Stimulated activated CD8-positive, alpha-beta memory T cell treated with anti-CD3 and anti-CD28 coated beads, Interleukin-12 subunit alpha, Interleukin-12 subunit beta, amount 100 ng/mL, for 1 hour (primary cell): ENCODE measurements at places on chromosomes 4 and X.

DNA sequence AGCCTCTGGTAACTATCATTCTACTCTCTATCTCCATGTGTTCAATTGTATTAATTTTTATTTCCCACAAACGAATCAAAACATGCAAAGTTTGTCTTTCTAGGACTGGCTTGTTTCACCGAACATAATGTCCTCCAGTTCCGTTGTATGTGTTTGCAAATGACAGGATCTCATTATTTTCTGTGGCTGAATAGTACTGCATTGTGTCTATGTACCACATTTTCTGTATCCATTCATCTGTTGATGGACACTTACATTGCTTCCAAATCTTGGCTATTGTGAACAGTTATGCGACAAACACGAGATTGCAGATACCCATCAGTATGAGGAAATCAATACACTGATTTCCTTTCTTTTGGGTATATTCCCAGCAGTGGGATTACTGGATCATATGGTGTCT is 8.4 kb upstream of the LDOC1 start:
- no peak for DNase-seq

DNA sequence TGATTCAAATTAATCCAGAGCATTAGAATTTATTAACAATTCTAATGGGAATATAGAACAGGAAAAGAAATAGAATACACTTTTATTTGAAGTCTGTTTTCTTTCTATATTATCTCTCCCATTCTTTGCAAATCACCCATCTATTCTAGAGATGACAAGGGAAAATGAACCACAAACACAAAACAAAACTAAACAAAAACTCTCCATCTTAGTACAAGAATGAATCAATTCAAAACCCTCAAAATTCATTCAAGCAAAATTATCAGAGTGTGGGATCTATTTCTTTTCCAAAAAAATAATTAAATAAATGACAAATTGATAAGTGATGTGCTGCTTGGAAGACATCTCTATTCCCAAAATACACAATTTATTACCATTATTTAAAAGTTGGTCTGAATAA is 400.1 kb upstream of the NWD2 start:
- no peak for DNase-seq

- DNase-seq, result no peak
These were observed 33.1 kb downstream of the FTHL17 start for GRCh38 chrX:31038575-31039326.

DNA sequence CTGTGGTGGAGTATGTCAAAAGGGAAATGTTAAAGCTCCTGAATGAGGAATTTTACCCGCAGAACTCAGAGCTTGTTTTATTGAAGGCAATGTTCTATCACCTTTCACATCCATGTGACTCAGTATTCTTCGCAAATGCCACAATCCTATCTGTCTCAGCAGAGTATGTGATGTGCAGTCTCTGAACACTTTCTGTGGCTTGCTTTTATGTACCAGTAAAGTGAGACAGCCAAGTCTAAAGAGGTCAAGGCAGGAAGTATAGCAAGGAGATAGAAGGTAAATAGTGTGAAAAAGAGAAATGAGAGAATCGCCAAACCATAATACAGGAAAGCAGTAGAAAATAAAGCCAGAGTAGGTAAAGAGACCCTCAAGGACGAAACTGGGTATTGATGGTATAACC is 515.8 kb downstream of the RAB28 start:
- no peak for DNase-seq

DNA sequence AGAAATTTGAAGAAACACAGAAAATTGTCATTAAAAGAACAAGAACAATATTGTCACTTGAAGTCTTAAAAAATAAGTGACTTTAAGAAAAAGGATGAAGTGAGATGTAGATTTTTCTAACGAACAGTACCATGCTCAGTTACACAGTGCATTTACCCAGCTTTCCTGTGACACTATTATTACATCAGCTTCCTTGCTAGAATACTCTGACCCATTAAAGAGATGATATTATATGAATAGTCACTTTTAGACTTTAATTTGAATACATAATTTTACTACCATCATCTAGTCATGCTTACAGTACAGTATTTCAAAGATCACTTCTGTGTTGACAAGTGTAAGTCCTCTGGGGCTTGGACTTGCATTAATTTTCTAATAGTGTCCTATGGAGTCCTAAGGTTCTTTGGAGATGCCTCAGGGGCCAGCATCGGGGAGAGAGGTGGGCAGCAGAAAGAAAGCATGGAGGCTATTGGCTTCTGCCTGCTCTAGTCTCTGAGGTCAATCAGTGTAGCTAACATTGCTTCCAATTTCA is 10.7 kb downstream of the COL25A1 start:
- no peak for DNase-seq

- DNase-seq, result no peak
These were observed 171.5 kb downstream of the CFAP299 start for GRCh38 chr4:80507077-80507476.

GRCh38 chr4:98674404-98675173 is 16.2 kb upstream of the TSPAN5 start:
- no peak for DNase-seq

DNA sequence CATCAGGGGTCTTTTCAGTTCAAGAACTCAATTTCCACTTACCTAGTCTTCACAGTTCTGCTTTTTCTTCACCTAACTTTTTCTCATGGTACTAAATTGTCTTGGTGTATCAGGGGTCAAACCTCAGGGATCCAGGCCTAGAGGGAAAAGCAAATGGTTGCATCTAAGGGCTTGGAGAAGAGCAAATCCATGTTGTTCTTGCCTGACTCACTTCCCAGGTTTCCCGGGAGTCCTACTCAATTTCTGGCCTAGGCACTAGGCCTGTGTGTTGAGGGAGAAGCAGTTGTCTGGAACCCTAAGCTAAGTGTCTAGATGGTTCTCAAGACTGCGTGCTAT is 191.9 kb upstream of the STK26 start:
- no peak for DNase-seq

DNA sequence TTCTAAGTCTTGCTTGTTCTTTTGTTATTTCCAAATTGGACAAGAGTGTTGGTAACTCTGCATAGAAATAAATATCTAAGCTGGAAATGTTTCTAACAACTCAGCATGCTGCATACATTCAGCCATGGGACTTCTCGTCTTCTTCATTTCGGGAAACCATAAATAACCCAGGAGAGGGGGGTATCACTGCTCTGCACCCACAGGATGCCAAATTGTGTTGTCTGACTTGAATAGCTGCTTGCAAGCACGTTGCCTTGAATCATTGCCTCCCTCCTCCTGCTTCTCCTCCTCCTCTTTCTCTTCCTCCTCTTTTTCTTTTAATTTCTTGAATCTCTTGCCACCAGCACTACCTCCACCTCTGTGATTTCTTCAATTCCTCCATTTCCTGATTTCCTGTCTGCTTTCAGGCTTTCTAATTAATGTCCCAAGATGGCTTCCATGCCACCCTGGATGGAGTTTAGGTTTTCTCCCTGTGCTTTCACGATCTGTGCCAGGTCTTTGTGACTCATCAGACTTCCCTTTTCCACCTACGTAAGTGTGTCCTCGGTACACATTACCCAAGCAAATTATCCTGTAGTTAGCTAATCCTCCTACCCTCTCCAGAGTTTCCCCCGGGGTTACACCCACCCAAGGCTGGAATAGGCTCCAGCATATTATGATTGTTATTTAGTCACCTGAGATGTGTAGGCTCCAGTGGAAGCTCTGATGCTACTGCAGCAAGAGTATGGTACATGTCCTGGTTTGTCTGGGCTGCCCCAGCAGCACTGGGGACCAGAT is 122.6 kb upstream of the VCX3B start:
- no peak for DNase-seq

DNA sequence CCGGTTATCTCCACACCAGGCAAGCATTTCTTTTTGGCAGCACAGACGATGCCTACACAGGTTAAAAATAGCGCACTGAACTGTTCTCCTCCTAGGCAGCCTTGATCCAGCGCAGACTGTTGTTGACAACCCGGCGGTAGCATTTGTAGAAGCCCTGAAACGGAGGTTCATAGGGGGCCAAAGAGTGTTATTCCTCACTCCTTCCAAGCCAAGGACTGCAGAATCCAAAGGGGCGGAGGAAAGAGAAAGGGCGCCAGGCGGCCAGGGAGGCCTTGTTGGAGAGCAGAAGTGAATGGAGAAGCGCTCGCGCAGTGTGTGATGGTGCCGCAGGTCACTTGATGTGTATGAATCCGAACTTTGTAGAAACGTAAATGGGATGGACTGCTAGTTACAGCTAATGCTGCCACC is 82.7 kb downstream of the TENM3 start:
- no peak for DNase-seq

GRCh38 chr4:8050555-8051206 is 107.9 kb downstream of the ABLIM2 start:
- DNase-seq, result no peak

DNA sequence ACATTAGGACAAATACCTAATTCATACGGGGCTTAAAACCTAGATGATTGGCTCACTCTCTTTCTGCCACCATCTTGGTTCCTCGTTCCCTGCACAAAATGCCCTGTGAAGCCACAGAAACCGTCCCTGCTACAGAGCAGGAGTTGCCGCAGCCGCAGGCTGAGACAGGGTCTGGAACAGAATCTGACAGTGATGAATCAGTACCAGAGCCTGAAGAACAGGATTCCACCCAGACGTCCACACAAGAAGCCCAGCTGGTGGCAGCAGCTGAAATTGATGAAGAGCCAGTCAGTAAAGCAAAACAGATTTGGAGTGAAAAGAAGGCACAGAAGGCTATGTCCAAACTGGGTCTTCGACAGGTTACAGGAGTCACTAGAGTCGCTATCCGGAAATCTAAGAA is 34.3 kb downstream of the TRIM61 start:
- DNase-seq, result no peak

- DNase-seq, result no peak
These were observed 15.9 kb downstream of the RTL9 start for GRCh38 chrX:110374559-110374958.

DNA sequence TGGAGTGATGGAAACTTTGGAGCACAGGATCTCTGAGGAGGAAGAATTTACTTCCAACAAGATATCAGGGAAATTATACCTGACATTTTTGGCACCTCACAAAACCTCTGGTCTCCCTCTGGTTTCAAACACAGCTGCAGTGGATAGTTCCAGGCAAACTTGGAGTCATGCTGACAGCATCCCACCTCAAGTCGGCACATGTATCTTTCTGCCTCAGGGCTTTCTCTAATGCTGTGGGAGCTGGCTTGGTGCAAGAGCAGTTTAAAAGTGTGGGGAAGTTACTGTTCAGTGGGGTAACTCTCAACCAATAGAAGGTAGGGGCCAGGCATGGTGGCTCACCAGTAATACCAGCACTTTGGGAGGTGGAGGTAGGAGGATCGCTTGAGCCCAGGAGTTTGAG is 207.1 kb upstream of the NHS start:
- DNase-seq, result no peak

- no peak for DNase-seq
These were observed 23.5 kb upstream of the LRBA start for GRCh38 chr4:151038452-151039157.

GRCh38 chrX:80388206-80388605 is 32.0 kb upstream of the TENT5D start:
- no peak for DNase-seq

DNA sequence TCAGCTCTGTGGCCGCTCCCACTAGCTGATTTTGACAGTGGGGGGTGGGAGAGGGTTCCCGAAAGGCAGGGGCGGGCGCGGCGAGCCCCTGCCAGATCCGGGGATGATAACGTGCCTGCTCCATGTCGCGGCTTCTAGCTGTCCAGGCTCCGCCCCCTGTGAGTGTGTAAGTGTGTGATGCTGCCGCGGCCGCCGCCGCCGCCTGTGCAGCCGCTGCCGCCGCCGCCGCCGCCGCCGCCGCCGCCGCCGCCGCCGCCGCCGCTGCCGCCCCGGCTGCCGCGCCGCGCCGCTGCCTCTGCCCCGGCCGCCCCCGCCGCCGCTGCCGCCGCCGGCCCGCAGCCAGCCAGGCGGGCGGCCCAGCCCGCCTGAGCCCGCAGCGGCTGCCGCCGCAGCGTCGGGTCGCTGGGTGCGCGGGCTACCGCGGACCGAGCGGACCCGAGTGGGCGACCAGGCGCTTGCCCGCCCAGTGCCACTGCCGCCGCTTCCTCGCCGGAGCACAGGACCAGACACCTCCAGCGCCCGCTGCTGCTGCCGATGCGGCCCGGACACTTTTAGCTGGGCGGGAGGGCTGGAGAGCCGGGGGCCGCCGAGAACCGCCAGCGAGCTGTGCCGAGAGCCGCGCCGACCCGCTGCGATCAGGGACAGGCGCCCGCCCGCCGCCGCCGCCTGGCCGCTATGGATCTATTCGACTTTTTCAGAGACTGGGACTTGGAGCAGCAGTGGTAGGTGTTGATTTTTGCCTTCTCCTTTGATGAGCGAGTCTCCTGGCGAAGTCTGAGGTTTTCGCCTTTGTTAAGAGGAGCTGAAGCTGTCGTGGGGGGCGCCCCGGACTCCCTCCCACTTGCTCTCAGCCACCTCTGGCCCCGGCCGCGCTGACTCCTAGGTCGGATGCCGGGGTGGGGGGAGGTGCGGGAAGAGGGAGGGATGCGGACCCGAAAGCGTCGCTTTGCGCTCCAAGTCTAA is at the start of gene AFF2:
Gene AFF2, plus strand, starts transcription at position 195 of the 963 bp plus-strand sequence. Its CDS starts 481 bp downstream, at position 676.
- DNase-seq, result no peak

DNA sequence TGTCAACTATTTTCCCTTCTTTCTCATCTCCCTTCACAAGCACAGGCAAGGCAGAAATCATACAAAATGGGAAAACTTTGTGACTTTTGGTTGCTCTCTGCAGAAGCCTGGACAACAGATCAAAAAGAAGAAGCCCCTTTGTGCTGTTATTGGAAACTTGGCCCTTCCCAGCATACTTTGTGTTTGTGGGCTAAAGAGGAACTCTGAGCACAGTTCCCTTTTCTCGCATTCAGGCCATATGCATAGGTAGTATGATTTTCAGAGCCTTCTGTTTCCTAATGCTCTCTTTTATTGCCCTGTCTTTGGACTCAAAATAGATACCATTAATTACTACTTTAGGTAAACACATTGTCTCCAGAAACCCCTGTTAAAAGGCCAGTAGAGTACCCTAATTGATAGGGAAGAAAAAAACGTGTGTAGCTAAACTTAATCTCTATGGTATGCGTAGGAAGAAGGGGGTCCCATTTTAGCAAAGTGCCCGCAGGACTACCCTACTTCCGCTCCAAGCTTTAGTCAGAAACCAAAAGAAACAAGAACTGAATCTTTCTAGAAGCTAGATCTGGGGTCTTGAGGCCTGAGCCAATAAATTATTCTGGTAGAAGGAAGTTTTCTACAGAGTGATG is 26.6 kb downstream of the VSIG4 start:
- no peak for DNase-seq

GRCh38 chr4:26871611-26872010 is 11.0 kb downstream of the STIM2 start:
- DNase-seq, result no peak

- no peak for DNase-seq
These were observed 1.0 kb downstream of the SHISA3 start for GRCh38 chr4:42398171-42398870.

GRCh38 chr4:177287255-177287654 is 22.4 kb upstream of the NEIL3 start:
- no peak for DNase-seq

GRCh38 chr4:162510115-162510514 is 346.3 kb upstream of the FSTL5 start:
- no peak for DNase-seq

DNA sequence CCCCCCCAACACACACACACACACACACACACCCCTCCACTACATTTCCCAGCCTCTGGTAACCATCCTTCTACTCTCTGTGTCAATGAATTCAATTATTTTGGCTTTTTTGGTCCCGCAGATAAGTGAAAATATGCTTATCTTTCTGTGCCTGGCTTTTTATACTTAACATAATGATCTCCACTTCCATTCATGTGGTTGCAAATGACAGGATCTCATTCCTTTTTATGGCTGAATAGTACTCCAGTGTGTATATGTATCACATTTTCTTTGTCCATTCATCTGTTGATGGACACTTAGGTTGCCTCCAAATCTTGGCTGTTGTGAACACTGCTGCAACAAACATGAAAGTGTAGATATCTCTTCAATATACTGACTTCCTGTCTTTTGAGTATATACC is 59.8 kb downstream of the PDLIM5 start:
- DNase-seq, result no peak
